Testis (tissue), 5 donors: ENCODE measurements at places on chromosomes 16 and 17. TPM values are rescaled to one million over a fixed set of nuclear protein-coding genes. Genes with fewer than 3 reads are reported as not detected.

The PSMB3 gene
- total RNA-seq, result 111 TPM

The KRT14 gene
- not detected for total RNA-seq

The TEX14 gene
- 37.2 TPM for total RNA-seq

The NPTX1 gene
- 3.8 TPM for total RNA-seq

The LPO gene
- total RNA-seq, result 2.0 TPM

The CRISPLD2 gene
- total RNA-seq, result 47.7 TPM

The FBXO47 gene
- total RNA-seq, result 6.3 TPM

The KREMEN2 gene
- total RNA-seq, result 1.7 TPM

The GEMIN4 gene
- total RNA-seq, result 64.2 TPM

The HOXB3 gene
- total RNA-seq, result 10.6 TPM

The ZG16 gene
- 0.12 TPM for total RNA-seq

The CHD9NB gene
- not detected for total RNA-seq

The KATNIP gene
- total RNA-seq, result 80.2 TPM

The MATCAP1 gene
- 65.1 TPM for total RNA-seq

The CPHXL2 gene
- total RNA-seq, result 0.31 TPM

The NHLRC4 gene
- 4.5 TPM for total RNA-seq

The MEIOB gene
- 34.6 TPM for total RNA-seq

The ITGAL gene
- total RNA-seq, result 5.0 TPM

The GUCY2D gene
- 1.3 TPM for total RNA-seq

The SAP30BP gene
- 86.9 TPM for total RNA-seq

The TCAP gene
- 6.0 TPM for total RNA-seq

The ALOX15B gene
- 2.2 TPM for total RNA-seq

The KRT37 gene
- total RNA-seq, result not detected

The C1QBP gene
- 120 TPM for total RNA-seq

The NOD2 gene
- 4.1 TPM for total RNA-seq

The IRX3 gene
- total RNA-seq, result 1.2 TPM

The TBC1D3C gene
- 1.3 TPM for total RNA-seq
